Kidney epithelial cell (primary cell): ENCODE measurements at places on chromosomes 4 and X.

DNA sequence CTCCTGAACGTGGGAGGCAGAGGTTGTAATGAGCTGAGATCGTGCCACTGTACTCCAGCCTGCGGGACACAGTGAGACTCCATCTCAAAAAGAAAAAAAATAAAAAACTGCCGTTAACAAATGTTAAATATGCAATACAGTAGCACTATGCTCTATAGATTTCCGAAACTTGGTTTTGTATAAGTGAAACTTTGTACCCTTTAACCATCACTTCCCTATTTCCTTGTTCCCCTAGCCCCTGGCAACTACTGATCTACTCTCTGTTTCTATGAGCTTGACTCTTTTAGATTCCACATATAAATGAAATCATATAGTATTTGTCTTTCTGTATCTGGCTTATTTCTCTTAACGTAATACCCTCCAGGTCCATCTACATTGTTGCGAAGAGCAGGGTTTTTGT lies 74.1 kb downstream of the TAB3 start:
- DNase-seq = no peak

DNA sequence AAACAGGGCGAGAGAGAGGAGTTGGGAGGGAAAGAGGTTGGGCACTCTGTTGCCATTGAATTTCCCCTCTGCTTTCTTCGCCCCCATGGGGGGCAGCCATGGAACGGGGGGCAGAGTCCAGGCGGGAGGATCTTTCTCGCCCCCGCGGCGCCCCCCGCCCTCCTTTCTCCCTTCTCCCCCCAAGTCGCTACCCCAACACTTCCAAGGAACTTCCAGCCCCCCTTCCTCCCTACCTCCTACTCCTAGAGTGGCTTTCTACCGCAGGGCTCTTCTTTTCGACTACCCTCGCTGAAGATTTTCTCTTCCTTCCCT lies 594 bp upstream of the STAG2 start:
- DNase-seq = no peak

DNA sequence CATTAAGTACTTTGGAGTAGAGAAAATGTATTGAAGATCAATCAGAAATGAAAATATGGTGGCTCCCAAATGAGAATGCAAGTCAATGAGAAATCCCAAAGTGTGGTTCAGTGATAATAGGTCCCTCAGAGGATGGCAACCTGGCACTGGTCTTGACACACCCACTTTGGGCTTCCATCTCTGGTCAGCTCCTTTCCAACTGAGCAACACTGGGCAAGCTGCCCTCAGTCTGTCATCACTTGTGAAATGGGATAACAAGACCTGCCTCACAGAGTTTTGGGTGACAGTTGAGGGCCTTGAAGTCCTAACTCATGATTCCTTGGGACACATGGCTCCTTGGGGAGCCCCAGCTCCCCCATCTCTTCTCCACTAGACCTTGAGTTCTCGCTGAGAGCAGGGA lies 29.0 kb upstream of the MAMLD1 start:
- no peak for DNase-seq

GRCh38 chr4:146949559-146949958 lies 3.9 kb upstream of the TTC29 start:
- DNase-seq = no peak

- no peak for DNase-seq
These were observed 3.1 kb upstream of the BCORL1 start for GRCh38 chrX:129979207-129979920.

DNA sequence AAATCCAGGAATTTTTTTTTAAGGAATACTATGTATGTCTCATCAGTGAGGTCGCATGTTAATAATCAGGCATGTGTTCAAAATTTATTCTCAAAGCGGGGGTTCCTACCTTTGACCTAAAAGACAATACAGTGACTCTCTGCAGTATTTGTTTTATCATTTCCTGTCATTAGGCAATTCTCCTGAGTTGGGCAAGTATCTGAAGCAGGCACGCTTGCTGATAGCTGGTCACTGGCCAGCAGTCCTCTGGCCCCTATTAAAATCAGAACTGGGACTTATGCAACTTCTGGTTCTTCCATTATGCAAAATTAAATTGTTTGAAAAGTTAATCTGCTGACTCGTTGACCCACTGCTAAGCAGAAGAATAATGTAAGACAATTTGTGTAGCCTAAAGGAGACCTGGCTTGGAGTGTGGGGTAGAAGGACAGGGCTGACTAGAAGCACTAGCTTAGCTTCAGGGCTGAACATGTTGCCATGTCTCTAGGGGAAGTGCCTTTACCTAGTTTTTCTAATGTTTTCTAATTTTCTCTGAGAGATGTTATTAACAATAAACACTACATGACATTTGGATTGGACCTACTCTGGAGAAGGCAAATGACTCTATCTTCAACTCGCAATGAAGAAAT lies 36.0 kb upstream of the GABRA2 start:
- no peak for DNase-seq
